ENCODE measurements at places on chromosomes 5 and 9. TPM values are rescaled to one million over a fixed set of nuclear protein-coding genes. Genes with fewer than 3 reads are reported as not detected.

- DNase-seq, result peak; percentile 89
Observed at GRCh38 chr9:130444565-130445221, at the start of gene ASS1. ASS1 (plus strand) TSS chr9:130444961; CDS start chr9:130452229, 7,268 bp downstream.

DNA sequence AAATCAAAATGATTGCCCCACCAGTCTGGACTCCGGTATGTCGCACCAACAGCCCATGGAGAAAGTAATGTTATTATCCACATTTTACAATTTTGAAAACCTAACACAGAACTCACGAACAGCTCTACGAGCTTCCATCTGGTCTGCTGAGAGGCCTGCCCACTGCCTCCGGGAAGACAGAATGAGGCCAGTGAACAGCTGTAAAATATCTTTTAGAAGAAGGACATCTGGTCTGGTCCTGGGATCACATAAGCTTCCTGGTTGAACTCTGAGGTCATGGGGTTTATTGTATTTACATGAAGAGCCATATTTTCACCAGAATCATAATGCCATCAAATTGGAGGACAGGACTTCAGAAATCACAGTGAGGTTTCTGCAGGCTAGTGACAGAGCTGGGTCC is 89.0 kb downstream of the FRMD3 start:
- no peak for DNase-seq

Gene IFNA2
- total RNA-seq, result not detected

GRCh38 chr5:35001842-35002241 is 45.9 kb downstream of the AGXT2 start:
- DNase-seq, result no peak

Gene CCDC183
- total RNA-seq, result 3.7 TPM

Gene FBXO4
- 8.5 TPM for total RNA-seq

GRCh38 chr5:5644249-5644648 is 221.8 kb downstream of the ICE1 start:
- no peak for DNase-seq

GRCh38 chr9:134611046-134611445 is 30.6 kb upstream of the COL5A1 start:
- DNase-seq, result peak; percentile 13

DNA sequence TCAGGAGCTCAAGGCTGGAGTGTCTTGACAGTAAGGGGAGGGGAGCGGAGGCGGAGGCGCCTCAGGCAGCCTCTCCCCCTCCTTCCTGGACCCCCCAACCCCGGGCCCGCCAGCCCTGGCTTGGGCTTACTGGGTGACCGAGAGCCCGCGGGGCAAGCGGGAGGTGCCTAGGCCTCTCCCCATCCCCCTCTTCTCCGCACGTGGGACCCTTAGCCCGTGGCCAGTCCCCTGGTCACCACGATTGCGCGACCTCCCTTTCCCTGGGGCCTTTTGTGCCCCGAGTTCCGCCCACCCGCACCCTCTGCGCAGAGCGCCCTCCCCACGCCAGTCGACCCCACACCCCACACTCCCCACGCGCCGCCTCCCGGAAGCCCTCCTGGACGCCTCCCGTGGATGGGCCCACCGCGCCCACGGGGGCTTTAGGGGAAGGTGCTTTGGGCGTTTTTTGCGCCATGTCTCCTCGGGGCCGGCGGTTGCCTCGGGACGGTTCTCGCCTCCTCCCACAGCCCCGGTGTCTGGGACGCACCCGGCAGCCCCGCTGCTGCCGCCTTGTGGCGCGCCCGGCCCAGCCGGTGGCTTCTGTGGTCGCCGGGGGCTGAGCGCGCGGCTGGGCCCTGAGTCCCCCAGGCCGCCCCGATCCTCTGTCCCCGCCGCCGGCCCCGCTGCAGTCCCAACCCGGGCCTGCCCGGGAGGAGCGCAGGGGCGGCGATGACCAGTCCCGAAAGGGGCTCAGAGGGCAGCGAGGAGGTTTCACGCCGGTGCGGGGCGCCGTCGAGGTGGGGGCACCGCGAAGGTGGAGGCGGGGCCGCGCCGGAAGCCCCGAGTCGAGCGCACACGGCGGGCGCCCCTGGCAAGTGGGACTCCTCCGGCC is 3.2 kb downstream of the TOR4A start:
- peak; percentile 44 for DNase-seq

Gene PCDHGA5
- total RNA-seq, result 2.8 TPM

DNA sequence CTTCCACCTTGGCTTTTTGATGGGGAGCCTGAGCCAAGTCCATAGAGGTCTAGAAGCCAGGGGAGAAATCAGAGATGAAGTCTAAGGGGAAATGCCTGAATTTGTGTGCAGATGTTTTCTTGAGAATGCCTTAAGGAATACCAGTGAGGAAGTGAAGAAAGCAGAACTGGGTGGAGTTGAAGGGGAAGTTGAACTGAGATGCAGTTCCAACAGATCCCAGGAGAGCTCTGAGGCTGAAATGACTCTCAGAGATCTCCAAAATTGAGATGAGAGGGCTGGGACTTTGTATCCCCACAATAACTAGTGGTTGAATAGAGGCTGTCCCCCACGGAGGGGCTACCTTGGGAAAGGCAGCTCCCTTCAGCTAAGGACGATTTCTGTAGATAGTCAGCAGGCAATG is 197.1 kb downstream of the ZNF462 start:
- DNase-seq, result no peak

- no peak for DNase-seq
Observed at GRCh38 chr9:128288273-128289004, 12.4 kb downstream of the SWI5 start.

Gene PCDHB1
- total RNA-seq, result 0.15 TPM

DNA sequence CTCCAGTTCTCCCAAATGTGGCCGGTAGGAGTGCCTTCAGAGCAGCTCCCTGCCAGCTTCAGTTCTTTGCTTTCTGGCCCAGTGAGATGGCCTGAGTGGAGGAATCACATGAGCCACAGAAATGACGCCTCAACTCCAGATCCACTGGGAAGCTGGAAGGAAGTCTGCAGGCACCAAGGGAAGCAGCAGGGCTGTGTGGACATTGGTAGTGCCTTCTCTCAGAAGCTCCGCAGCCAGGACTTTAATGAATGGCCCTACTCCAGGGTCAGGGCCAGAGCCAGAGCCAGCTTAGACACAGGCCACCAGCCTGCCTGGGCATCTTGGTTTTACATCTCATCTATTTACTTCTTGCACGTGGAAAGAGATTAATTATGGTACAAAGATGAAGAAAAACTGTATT is 12.0 kb upstream of the PSMB7 start:
- DNase-seq, result no peak

GRCh38 chr5:110844251-110844650 is 105.4 kb downstream of the SLC25A46 start:
- DNase-seq, result no peak

GRCh38 chr9:13734601-13735000 is 455.1 kb upstream of the MPDZ start:
- DNase-seq, result no peak

GRCh38 chr5:72468024-72468423 is 39.2 kb downstream of the ZNF366 start:
- DNase-seq, result no peak

DNA sequence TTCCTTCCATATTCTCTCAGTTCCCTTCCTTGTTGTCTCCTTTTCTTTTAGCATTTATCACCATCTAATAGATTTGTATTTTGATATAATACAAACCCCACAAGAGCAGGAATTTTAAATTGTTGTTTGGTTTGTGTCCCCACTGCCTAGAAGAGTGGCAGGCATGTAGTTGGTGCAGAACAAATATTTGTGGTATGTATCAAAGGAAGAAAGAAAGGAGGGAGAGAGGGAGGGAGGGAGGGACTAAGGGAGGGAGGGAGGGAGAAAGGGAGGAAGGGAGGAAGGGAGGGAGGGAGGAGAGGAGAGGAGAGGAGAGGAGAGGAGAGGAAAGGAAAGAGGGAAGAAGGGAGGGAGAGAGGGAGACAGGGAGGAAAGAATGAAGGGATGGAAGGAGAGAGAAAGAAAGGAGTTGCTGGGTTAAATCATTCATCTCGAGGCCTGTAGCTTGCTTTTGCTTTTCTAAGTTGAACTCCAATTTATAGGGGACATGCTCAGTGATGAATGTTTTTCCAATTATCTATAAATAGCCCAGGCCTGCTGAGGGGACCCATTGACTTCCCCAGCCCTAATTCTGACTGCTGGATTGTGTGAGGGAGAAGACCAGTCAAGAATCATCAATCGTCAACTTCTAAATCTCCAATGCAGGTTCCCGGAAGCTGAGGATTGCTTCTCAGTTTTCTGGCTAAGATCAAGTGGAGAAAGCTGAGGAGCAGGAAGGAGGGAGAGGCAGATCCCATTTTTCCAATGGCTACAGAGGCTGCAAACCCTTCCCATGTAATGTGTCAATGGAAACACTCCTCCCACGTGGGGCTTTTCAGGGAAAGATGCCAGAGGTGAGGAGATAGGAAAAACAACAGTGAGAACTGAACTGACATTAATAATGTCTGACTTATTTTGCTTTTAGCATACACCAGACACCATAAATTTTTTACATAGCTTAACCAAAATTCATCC is 320.7 kb downstream of the ASTN2 start:
- no peak for DNase-seq

GRCh38 chr9:136110082-136111061 is 8.3 kb downstream of the TMEM250 start:
- DNase-seq, result no peak

DNA sequence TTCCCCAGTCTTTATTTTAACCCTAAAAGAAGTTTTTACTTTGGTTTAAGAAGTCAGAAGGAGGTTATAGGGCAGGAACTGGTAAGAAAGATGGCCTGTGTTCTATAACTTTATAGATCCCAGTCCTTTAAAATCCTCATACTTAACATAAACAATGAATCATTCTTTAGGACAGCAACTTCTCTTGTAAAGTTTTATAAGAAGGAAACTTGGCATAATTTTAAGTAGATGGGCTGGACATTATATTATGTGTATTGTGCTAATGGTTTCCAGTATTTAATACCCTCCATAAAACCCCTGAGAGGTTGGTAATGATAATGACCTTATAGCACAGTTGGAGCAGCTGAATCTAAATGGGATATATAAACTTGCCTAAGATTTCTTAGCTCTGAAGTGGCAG is 247.2 kb downstream of the FAM170A start:
- no peak for DNase-seq

- DNase-seq, result no peak
Observed at GRCh38 chr5:176415240-176415951, 943 bp downstream of the CLTB start.

GRCh38 chr9:4741365-4742089 is 525 bp upstream of the AK3 start:
- no peak for DNase-seq

DNA sequence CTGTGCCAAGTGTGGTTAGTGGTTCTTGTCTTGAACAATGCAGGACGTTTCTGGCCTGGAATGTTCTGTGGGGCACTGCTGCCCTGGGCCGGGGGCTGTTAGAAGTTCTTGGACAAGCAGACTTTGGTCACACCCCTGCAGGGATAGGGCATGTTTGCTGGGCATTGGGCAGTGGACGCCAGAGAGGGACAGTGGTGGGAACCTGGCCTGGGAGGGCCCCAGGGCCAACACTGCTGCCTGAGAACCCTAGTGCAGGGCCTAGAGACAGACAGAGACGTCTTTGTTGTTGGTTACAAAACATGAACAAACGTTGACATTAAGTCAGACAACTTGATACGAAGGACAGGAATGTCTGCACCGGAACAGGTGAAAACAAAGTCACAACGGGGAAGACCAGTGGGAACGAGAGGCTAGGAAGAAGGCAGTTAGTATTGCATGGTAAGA is 57.0 kb downstream of the WNK2 start:
- DNase-seq, result no peak

GRCh38 chr5:31133488-31133887 is 60.0 kb upstream of the CDH6 start:
- no peak for DNase-seq

DNA sequence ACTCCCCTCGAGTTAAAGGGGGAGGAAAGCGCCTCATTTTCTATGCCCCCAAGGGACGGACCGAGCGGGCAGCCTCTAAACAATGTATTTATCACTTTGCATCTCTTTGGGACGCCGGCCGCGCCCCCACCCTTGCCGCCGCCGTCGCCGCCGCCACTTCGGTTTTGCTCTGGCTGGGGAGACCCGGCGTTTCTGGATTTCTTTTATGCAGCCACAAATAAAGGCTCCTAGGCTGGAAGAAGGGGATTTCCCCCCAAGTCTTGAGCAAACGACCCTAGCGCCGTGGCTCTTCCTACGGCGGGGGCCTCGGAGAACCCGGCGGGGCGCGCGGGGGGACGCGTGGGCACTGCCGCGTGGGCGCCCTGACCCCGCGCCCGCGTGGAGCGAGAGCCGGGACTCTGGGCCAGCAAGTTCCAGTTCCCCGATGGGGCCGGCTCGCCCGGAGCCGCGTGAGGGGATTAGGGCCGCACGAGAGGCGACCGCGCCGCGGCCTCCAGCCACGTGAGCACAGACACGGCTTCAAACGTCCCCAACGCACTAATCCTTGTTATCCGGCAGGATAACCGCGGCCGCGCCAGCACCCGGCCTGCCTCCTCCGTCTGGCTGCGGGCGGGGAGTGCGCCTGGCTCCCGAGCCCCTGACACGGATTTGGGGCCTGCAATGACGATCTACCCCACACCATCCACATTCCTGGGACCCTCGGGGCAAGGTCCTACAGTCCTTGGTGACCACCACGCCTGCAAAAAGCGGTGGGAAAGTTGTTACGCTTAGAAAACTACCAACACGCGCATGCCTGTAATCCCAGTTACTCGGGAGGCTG is 7.9 kb upstream of the NEUROG1 start:
- no peak for DNase-seq

DNA sequence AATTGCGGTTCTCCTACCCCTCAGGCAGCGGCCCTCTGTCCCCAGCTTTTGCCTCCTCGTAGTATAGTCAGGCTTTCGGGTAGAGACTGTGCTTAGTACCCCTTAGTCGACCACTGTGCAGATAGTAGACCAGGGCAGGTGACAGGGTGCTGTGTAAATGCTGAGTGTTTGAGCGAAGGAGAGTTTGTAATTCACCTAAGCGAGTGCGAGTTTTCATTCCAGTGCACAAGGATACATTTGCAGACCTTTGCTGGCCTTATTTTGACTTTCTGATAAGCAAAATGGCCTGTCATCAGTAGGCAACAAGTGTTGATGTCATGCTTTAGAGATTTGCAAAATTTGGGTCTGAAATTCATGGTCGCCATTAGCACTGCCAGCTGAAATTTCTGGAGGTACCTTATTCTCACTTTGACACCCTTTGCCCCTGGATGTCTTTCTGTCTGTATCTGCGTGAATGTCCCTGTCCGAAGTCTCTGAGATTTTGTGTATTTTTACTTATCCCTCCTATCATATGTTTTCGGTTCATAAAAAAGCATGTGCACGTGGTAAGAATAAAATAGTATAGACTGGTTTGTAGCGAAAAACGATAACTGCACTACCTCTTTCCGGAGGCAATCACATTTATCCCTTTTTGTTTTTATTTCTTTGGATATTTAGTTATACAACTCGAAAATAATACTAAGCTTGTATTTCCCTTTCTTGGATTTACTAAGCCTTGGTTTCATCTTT is 1.9 kb downstream of the LMNB1 start:
- no peak for DNase-seq

Gene WDR38
- total RNA-seq, result 6.6 TPM

- no peak for DNase-seq
Observed at GRCh38 chr5:127772531-127772930, 69.3 kb downstream of the CCDC192 start.

GRCh38 chr5:78320401-78320800 is 25.9 kb upstream of the AP3B1 start:
- DNase-seq, result no peak
